ENCODE measurements at places on chromosomes 12 and 14.

GRCh38 chr12:127542391-127542790 lies 724.6 kb upstream of the TMEM132C start:
- DNase-seq = no peak

DNA sequence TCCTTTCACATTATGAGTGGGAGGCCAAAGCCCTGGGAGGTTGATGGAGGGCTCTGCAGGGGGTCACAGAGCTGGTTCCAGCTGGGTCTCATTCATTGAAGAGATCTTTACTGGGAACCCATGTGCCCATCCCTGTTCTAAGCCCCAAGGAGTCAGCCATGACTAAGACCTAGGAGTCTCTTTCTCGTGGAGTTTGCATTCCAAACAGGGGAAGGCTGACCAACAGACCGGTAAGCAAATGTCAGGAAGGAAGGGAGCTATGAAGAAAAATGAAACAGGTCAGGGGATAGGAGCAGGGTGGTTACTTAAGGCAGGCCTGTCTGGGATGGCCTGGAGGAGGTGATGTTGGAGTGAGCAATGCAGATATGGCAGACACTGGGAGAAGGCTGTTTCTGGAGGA lies 31.5 kb downstream of the SYNDIG1L start:
- no peak for DNase-seq

- no peak for DNase-seq
Observed at GRCh38 chr14:32629236-32629635, 300.1 kb downstream of the AKAP6 start.

- no peak for DNase-seq
Observed at GRCh38 chr14:32414808-32415255, 85.7 kb downstream of the AKAP6 start.

DNA sequence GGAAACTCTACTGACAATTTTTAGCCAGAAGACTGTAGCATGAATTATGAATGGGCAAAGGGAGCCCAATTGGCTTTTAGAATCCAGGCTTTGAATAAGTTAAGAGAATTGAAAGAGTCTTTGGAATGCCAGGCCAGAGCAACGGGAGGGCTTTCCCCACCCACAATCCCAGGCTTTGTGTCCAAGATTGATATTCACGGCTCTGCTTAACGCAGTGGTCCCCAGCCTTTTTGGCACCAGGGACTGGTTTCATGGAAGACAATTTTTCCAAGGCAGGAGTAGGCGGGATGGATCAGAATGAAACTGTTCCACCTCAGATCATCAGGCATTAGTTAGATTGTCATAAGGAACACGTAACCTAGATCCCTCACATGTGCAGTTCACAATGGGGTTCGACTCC lies 79.6 kb downstream of the EPS8 start:
- no peak for DNase-seq

DNA sequence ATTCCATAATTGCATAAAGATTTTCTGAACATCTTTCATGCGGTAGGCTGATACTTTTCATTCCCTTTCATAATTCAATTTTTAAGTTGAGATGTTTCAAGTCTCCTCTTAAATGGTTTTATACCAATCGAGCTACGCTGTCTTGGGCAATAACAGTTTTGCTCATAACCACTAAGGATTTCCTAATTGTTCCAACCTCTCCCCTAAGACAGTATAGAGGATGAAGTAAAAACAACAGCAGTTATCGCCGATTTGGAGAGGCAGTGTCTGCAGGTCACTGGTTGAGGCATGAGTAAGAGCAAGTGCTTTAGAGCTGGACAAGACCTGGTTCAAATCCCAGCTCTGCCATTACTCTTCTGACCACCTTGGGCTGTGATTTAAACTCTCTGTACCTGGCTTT lies 6.9 kb upstream of the MED13L start:
- DNase-seq = no peak

DNA sequence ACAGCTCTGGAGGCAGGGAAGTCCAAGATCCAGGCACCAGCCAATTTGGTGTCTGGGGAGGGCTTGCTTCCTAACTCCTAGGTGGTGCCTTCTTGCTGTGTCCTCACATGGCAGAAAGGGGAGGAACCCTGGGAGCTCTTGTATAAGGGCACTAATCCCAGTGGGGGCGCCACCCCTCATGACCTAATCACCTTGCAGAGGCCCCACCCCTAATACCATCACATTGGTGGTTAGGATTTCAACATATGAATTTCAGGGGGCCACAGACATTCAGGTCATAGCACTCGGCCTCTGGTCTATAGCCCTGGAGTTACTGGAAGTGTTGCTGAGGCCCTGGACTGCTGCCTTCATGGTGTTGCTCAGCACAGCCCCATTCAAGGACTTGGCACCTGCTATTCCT lies 14.6 kb downstream of the PSMD9 start:
- DNase-seq = no peak

- DNase-seq = no peak
Observed at GRCh38 chr14:25090716-25091454, 40.9 kb upstream of the STXBP6 start.

DNA sequence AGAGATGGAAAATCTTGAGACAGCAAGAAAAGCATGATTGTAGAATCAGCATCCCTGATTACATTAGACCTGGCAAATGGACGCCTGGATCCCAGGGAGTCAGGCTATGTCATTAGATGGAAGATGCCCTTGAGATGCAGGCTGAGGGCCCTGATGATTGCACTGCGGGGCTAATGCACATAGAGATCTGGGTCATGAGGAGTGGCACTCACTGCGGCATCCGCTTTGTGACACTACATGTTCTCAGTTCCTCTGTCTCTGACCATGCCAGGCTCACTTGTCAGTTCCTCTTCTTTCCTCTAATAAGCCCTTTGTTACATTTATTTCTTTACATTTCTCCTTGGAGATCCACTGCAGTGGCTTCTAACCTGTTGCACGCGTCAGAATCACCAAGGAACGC lies 70.1 kb upstream of the GPATCH2L start:
- DNase-seq = no peak

DNA sequence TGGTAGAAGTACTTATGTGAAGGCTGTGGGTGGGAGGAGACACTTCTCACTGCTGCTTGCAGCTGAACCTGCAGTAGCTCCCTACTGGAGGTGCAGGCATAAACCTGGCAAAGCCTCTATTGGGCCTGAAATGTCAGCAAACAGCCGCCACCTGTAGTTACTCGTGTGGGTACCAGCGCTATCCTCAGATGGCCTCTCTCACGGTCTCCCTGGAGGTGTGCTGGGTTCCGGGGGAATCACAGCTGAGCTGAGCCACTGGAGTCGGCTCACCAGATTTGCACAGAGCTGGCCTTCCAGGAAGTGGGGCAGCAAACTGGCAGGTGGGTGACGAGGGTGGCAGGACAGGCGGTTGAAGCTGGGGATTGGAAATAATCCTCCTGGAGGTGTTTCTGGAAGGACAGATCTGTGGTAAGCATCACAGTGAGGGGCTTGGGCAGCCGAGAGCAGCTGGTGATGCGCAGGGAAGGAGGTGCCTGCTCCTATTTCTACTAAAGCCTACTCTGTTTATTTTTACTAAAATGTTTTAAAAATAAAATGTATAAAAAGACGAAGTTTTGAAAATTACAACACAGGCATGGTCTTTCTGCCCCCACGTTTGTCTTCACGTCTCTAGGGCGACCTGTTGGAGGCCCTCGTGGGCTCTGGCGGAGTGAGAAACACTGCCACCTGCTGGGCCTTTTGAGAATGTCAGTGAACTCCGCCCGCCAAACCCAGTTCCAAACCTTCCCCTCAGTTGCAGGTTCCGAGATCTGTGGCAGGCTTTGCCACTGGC lies 67.8 kb upstream of the PLEKHG3 start:
- peak; percentile 79 for DNase-seq

- peak; percentile 24 for DNase-seq
Observed at GRCh38 chr12:18430425-18431048, 169.2 kb downstream of the PIK3C2G start.

- no peak for DNase-seq
Observed at GRCh38 chr14:95915330-95915729, 38.7 kb downstream of the TUNAR start.

DNA sequence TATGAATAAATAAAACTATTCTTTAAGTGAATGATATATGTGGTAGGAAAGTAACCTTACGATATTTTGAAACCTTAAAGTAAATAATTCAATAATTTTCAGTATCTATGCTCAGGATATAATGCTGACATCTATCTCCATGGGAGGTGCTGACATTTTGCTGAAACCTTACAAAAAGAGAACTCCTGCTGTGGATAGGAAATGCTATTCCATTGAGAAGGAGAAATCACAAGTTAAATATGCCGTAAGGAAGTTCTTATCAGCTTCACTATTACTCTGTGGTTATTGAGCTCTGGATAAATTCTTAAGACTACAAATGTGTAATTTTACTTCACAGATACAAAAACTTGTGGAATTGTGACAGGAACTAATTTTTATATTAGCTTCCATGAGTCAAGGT lies 722.1 kb downstream of the TMTC2 start:
- no peak for DNase-seq

GRCh38 chr14:31204593-31205534 lies 2.7 kb downstream of the HECTD1 start:
- no peak for DNase-seq

DNA sequence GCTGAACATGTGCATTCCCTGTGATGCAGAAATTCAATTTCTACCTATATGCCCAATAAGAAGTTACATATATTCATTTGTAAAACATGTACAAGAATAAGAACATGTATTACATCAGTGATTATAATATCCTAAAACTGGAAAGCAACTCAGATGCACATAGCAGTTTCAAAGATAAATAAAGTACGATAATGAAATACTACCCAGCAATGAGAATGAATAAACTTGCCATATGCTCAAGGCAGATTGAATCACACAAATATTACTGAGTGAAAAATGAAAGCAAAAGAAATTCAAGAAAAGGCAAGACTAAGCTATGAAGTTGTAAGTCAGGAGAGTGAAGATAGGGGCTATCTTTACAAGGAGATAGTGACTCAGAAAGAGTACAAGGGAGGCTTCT lies 345.3 kb upstream of the OR4E1 start:
- DNase-seq = no peak

DNA sequence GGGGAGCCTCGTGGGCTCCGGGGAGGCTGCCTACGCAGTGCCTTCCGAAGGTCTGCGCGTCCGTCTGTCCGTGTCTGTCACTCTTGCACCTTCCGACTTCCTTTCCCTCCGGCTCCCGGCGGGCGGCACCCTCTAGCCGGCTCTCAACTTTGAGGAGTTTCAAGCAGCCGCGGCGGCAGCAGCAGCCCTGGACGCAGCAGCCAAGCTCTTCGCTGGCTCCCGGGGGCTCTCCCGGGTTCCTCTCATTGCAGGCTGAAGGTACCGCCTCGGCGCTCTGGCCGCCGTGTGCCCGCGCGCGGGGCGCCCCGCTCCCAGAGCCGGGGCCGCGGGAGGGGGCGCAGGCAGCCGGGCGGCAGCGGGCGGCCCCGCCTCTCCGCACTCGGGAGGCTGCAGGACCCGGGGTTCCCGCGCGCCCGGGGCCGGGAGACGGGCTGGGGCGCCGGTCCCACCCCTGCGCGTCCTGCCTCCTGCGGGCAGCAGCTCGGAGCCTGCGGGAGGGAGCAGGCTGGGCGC lies at the start of the genes AMIGO2 and PCED1B:
Gene AMIGO2, minus strand, starts transcription at position 492 of the 513 bp plus-strand sequence. CDS start 957 bp downstream, outside the sequence.
Gene PCED1B, plus strand, starts transcription at position 154 of the 513 bp plus-strand sequence. CDS start 155,443 bp downstream, outside the sequence.
- peak; percentile 73 for DNase-seq
